ENCODE measurements at places on chromosomes 16 and 17.
A peak's percentile ranks its signal among the peaks of the same experiment; 100 is the strongest.

- H3K36me3 ChIP-seq: no peaks in the 10 kb centered on the region
- no peaks in the 10 kb centered on the region for H3K4me1 ChIP-seq
- no peak overlapping the region for H3K27ac ChIP-seq
- no peaks in the 10 kb centered on the region for H3K27me3 ChIP-seq
Observed at GRCh38 chr17:79230576-79230975, 156.0 kb downstream of the ENGASE start.

GRCh38 chr17:66928949-66929348 lies 35.6 kb upstream of the CACNG4 start:
- H3K27ac ChIP-seq: no peak overlapping the region
- no peaks in the 10 kb centered on the region for H3K4me1 ChIP-seq

- no peak overlapping the region for H3K4me3 ChIP-seq
- no peak overlapping the region for H3K27ac ChIP-seq
- H3K36me3 ChIP-seq: no peaks in the 10 kb centered on the region
- H3K27me3 ChIP-seq: no peaks in the 10 kb centered on the region
Observed at GRCh38 chr16:86783636-86784626, 205.6 kb downstream of the FOXL1 start.

- peaks cover 16% of the 10 kb centered on the region for H3K36me3 ChIP-seq
- H3K4me1 ChIP-seq: peaks cover 38% of the 10 kb centered on the region
- H3K27ac ChIP-seq: no peak overlapping the region
- no peak overlapping the region for H3K4me3 ChIP-seq
Observed at GRCh38 chr17:1082579-1082978, 85.7 kb downstream of the TIMM22 start.

DNA sequence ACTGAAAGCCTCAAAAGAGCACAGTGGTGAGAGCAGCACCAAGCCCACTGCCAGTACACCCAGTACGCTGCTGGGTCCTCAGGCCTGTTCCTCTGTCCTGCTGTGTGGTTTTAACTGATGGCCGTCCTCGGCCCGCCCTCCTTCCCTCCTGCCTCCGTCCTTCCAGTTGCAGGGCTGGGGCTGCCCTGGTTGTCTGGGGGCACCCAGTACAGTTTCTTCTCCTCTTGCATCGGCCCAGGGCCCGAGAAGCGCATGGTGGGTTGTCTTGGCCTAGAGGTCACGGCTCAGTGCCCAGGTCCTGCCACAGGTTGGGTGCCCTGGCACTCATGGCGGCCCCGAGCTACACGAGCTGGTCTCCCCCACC lies 70.8 kb upstream of the KCTD5 start:
- no peak overlapping the region for H3K27ac ChIP-seq
- no peak for DNase-seq
- no peaks in the 10 kb centered on the region for H3K27me3 ChIP-seq
- peaks cover 8% of the 10 kb centered on the region for H3K4me1 ChIP-seq

DNA sequence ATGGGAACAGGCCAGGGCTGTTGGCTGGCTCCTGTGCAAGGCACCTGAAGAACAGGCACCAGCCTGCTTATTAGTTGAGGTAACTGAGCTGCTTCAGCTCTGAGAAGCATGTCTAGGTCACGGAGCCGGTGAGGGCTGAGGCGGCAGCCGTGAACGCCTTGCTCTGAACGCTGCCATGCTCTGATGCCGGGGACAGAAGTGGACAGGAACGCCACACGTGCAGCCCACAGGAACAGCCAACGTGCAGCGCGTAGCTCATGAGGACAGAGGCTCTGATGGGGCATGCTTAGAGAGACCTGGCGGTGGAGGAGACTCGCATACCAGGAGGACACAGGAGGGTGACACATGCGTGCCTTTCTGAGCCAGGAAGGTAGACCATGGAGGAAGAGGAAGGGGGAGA lies 25.6 kb downstream of the USP22 start:
- no peak overlapping the region for H3K4me3 ChIP-seq
- no peaks in the 10 kb centered on the region for H3K27me3 ChIP-seq
- peaks cover 18% of the 10 kb centered on the region for H3K4me1 ChIP-seq
- peaks cover 89% of the 10 kb centered on the region for H3K36me3 ChIP-seq
- DNase-seq: no peak

DNA sequence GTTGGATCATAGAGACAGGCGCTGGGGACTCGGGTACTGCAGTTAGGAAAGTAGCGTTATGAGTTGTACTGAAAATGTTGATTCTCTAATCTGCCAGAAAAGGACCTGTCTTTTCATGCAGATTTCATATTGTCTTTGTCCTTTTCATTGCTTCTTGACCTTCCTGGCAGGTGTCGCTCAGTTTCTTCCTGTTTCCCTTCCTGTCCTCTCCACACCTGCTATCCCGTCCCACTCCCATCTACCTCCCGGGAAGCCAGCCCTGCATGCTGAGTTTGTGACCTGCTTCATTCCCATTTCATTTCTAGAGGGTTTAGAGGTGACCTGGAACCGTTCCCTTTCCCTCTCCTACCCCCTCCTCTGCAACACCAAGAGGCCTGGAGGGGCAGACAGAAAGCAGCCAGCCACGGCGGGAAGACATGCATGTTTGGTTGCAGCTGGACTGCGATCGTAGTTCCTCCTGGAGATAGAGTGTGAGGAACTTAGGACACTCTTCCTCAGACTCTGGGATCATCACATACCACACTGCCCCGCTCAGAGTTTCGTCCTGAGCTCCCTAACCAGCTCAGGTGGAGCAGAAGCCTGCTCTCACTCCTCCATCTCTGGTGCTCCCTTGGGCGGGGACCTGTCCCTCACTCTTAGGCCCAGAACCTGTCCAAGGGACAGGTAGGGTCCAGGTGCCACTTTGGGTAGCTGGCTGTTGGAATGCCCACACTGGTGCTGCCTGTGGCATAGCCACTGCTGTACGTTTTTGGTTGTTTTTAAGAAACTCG lies 23.9 kb upstream of the ARHGAP23 start:
- no peak for DNase-seq
- no peak overlapping the region for H3K27ac ChIP-seq
- peaks cover 15% of the 10 kb centered on the region for H3K36me3 ChIP-seq

DNA sequence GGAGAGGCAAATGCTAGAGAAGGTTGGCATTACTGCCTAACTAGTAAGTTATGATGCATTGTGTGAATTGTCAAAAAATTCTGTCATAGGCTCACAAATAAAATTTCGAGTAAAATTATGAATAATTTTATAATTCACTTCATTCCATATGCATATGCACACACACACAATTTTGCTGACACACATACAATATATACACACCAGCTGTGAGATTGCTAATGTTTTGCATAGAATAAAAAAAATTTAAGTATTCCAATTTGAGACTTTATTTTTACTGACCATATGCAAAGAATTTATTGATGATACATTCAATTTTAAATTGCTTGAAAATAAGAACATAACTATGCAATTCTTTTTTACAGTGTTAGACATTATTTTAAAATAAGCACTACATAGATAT lies 6.8 kb upstream of the TMEM100 start:
- H3K36me3 ChIP-seq: no peaks in the 10 kb centered on the region
- H3K4me1 ChIP-seq: peaks cover 68% of the 10 kb centered on the region
- no peaks in the 10 kb centered on the region for H3K27me3 ChIP-seq
- no peak overlapping the region for H3K27ac ChIP-seq
- no peak overlapping the region for H3K4me3 ChIP-seq

- no peaks in the 10 kb centered on the region for H3K27me3 ChIP-seq
- no peak overlapping the region for H3K4me3 ChIP-seq
- no peaks in the 10 kb centered on the region for H3K4me1 ChIP-seq
- DNase-seq: no peak
Observed at GRCh38 chr16:77555791-77556190, 121.0 kb upstream of the ADAMTS18 start.

GRCh38 chr17:49288388-49288787 lies 57.8 kb upstream of the PHOSPHO1 start:
- no peaks in the 10 kb centered on the region for H3K27me3 ChIP-seq
- DNase-seq: no peak
- H3K4me3 ChIP-seq: no peak overlapping the region
- no peak overlapping the region for H3K27ac ChIP-seq
- no peaks in the 10 kb centered on the region for H3K36me3 ChIP-seq

DNA sequence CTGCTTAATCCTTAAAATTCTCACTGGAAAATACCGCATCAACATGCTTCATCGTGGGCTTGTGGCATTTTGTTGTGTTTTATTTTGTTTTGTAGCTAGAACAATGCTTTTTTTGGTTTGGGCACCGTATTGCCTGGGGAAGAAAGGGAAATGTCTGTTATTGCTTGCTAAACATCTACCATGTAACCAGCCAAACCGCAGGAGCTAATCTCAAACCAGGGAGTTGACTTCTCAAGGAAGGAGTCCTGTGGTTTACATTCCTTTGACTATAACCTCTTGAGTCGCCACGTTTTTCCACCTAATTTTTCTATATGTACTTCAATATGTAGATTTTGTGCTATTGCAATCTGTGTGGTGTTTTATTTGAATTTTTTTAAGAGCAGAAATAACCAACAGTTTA lies 593.5 kb upstream of the SOX9 start:
- no peaks in the 10 kb centered on the region for H3K27me3 ChIP-seq
- H3K4me3 ChIP-seq: no peak overlapping the region
- no peaks in the 10 kb centered on the region for H3K36me3 ChIP-seq
- H3K4me1 ChIP-seq: no peaks in the 10 kb centered on the region
- H3K27ac ChIP-seq: no peak overlapping the region

DNA sequence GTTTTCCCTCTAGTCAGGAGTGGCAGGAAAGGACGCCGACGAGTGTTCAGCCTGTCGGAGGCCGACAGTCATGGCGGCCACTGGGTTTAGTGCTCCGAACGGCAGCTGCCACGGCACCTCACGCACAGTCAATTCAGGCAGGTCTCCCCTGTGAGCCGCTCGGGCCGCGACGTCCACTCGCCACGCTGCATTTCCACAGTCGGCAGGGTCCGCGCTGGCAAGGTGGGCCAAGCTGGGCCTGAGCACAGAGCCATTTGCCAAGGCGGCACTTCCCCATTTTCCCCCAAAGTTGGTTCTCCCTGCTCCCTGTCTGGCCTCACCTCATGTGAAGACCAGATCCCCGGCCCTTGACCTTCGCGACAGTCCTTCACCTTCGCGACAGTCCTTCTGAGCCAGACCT lies 81.9 kb downstream of the SOCS1 start:
- no peaks in the 10 kb centered on the region for H3K36me3 ChIP-seq
- no peak overlapping the region for H3K27ac ChIP-seq

- H3K4me1 ChIP-seq: peaks cover 13% of the 10 kb centered on the region
- no peaks in the 10 kb centered on the region for H3K27me3 ChIP-seq
- DNase-seq: no peak
Observed at GRCh38 chr17:74152591-74153455, 50.7 kb upstream of the RPL38 start.

DNA sequence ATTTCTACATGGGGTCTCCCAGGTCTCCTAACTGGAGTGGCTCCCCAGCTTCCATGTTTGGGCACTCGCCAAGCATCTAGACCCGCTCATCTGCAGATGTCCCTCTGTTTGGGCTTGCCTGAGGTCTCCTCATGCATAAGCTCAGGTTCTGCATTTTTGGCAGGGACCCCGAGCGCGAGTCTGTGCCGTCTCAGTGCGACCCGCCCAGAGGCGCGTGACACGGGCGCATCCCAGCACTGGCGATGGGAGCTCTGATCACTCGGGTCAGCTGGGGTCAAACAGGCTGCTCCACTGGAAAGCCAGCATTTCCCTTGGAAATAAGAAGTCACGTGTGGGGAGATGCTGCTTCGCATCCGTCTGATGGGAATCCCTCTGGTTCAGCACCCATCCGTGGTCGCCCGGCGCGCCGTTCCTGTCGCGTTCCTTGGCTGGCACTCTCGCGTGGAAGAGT lies 56.9 kb upstream of the FASN start:
- H3K36me3 ChIP-seq: no peaks in the 10 kb centered on the region
- H3K4me3 ChIP-seq: no peak overlapping the region
- no peak overlapping the region for H3K27ac ChIP-seq
- no peak for DNase-seq
- H3K27me3 ChIP-seq: no peaks in the 10 kb centered on the region

- no peak overlapping the region for H3K4me3 ChIP-seq
- H3K27me3 ChIP-seq: no peaks in the 10 kb centered on the region
- peaks cover 4% of the 10 kb centered on the region for H3K4me1 ChIP-seq
Observed at GRCh38 chr16:88826070-88826840, 14.5 kb upstream of the APRT start.

DNA sequence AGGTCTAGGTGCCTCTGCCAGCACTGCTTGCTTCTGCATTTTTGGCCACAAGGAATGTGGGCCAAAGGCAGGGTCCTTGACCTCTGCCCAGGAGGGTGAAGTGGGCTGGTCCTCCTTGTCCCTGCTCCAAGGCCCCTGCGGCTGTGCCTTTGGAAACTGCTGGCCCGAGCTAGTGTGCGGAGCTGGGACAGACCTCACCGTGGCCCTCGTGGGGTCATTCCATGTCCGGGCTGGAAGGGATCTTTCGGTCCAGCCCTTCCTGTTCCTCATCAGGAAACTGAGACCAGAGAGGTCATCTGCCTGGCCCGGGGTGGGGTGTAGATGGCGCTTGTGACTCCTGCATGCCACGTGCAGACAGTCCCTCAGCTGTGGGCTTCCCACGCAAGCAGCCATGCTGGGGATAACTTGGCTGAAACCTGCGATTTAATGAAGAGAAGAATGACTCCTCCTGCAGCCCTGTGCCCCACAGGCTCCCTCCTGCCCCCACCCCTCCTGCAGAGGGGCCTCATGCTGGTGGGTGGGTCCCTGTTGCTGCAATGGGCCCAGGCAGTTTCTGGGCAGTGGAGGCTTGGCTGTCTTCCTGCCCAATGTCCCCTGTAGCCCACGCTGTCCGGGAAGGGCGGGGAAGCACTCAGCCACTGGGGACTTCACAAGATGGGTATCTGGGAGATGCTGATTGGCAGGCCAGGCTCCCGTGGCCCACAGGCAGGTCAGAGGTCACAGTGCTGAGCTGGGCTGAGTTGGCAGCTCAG lies 245.2 kb downstream of the SEC14L1 start:
- no peaks in the 10 kb centered on the region for H3K36me3 ChIP-seq
- peaks cover 96% of the 10 kb centered on the region for H3K4me1 ChIP-seq
- H3K27ac ChIP-seq: peak overlapping the region; percentile 95
- no peaks in the 10 kb centered on the region for H3K27me3 ChIP-seq
- H3K4me3 ChIP-seq: no peak overlapping the region
- no peak for DNase-seq

Measured in vagina (tissue), 2 donors.